ENCODE measurements at places on chromosomes 3 and 15.
A peak's percentile ranks its signal among the peaks of the same experiment; 100 is the strongest.

DNA sequence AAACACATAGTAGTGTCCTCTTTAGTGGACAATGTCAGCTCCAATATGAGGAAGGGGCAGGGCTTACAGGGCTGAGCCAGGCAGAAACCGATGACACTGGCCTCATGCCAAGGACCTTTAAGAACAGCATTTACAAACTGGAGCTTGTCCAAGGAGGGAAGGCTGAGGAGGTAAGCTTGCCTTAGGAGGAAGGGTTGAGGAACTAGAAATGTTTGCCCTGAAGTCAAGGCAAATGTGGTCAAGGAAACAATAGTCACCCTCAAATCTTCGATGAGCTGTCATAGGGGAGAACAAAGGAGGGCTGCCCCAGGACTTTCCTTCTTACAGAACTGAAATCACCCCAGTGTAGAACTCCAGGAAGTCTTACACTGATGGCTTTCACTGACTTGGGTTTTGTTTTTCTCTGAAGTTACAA is 136.4 kb downstream of the LIPC start:
- peak; percentile 74 for DNase-seq

GRCh38 chr3:38985581-38985980 is 66.2 kb downstream of the SCN11A start:
- no peak for DNase-seq

DNA sequence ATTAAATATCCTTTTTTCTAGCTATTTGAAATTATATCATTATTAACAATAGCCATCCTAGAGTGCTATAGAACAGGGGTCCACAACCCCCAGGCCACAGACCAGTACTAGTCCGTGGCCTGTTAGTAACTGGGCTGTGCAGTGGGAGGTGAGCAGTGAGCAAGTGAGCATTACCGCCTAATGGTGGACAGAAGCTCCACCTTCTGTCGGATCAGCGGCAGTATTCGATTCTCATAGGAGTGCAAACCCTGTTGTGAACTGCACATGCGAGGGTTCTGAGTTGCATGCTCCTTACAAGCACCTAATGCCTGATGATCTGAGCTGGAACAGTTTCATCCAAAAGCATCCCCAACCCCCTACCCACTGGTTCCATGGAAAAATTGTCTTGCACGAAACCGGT is 11.7 kb downstream of the CLDN16 start:
- DNase-seq, result no peak

- no peak for DNase-seq
These were observed 12.4 kb downstream of the PFN2 start for GRCh38 chr3:149958171-149958796.

DNA sequence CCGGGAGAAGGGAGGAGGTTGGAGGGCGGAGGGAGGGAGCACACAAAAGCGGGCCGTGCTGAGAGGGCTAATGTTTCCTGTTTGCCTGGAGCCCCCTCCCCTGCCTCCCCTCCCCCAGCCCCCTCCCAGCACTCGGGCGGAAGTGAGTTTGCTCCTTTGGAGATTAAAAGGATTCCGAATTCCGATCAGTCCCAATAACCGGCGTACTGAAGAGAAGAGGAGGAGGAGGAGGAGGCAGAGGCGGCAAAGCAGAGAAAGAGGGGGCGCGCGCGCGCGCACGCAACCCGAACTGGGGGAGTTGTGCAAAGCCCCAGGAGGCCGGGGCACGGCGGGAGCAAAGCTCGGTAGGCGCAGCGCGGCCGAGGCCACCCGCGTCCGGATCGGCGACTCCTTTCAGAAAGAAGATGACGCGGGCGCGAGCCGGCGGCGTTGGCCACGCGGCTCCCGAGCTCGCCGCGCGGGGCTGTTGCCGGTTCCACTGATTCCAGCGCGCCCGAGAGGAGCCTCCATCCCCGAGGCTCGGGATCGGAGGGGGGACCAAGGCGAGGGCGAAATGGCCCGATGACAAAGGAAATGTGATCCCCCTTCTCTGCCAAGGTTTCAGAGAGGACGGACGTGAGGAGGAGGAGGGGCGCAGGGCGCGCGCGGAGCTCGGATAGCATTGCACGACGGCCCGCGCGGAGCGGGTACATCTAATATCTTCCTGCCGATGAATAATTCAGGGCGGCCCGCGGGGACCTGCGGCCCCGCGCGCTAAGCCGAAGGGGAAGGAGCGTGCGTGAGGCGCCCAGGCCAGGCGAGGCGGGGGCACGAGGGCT is 1.1 kb upstream of the TRIM71 start:
- DNase-seq, result no peak

DNA sequence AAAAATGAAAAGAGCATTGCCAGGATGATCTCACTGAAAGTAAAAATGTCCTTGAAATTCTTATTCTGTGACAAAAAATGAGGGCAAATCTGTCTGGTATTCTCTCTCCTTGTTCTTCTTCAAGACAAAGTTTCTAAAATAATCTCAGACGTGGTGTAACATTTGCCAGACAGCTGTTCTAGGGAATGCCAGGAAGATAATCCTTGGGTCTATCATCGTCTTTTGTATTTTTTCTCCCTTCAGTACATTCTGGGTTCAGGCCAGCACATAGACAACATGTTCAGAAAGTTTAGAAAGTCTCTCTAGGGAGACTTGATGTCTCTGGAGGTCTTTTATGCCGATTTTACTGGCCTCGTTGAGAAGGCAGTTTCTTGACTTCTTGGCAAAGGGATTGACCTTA is 121.2 kb upstream of the HES1 start:
- DNase-seq, result no peak

- no peak for DNase-seq
These were observed 27.9 kb downstream of the PLA1A start for GRCh38 chr3:119625451-119626153.

DNA sequence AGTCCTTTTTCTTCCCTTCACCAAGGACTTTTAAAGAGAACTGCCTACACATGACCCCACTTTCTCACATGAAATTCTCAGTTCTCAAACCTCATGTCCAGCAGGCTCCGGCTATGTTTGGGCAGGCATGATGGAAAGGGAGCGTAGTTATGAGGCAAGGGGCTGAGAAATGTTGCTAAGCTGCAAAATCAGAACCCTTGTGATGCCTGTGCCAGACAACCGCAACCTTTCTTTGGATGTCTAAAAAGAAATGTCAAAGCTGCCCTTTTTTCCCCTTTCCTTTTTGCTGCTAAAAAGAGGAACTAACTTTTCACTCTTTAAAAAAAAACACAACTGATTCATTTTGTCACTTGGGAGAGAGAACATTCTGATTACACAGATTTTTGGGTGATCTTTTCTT is 19.2 kb downstream of the GNB4 start:
- DNase-seq, result no peak

GRCh38 chr15:87711026-87711425 is 545.5 kb downstream of the NTRK3 start:
- no peak for DNase-seq

- peak; percentile 71 for DNase-seq
These were observed 51.3 kb downstream of the TIPARP start for GRCh38 chr3:156725682-156726081.

- no peak for DNase-seq
These were observed 36.8 kb upstream of the NIT2 start for GRCh38 chr3:100297784-100298183.

DNA sequence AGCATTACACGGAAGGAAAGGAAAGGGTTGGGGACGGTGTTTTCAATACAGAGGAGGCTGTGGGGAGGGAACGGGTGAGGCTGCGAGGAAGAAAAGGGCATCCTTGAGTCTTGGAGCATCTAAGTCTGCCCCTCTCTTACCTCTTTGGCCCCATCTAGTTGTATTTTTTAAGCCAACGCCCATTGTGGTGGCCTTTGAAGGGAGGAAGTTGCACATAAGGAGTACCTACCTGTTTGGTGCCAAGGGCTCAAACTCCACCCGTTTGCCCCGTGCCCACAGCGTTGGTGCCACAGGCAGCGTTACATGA is 146.1 kb upstream of the UMPS start:
- no peak for DNase-seq

DNA sequence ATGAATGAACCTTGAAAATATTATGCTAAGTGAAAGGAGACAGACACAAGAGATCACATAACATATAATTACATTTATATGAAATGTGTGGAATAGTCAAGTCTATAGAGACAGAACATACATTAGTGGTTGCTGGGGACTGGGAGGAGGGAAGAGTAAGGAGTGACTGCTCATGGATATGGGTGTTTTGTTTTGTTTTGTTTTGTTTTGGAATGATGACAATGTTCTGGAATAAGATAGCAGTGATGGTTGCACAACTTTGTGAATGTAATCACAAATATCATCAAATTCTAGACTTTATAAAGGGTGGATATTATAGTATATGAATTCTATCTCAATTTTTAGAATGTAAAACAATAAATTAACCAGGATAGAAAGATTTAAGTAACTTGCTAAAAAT is 57.4 kb upstream of the PHLDB2 start:
- DNase-seq, result no peak

GRCh38 chr15:77689821-77690220 is 57.1 kb upstream of the LINGO1 start:
- no peak for DNase-seq

- no peak for DNase-seq
These were observed 609.2 kb upstream of the ZNF385D start for GRCh38 chr3:22360164-22360563.

DNA sequence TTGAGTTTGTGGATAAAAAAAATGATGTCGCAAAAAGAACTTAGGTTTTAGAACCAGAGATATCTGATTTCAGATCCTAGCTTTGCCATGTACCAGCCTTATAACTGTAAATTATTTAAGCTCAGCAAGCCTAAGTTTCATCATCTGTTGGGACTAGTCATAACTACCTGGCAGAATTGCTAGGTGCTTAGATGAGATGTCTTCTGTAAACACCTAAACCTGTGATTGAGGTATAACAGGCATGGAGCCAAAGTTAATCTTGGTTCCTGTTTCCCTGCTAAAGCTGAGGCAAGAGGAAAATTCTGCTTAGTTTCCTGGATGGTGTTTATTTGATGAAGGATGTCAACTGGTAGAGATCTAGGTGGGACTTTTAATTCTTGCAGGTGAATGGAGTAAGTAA is 331.3 kb upstream of the RBMS3 start:
- no peak for DNase-seq

DNA sequence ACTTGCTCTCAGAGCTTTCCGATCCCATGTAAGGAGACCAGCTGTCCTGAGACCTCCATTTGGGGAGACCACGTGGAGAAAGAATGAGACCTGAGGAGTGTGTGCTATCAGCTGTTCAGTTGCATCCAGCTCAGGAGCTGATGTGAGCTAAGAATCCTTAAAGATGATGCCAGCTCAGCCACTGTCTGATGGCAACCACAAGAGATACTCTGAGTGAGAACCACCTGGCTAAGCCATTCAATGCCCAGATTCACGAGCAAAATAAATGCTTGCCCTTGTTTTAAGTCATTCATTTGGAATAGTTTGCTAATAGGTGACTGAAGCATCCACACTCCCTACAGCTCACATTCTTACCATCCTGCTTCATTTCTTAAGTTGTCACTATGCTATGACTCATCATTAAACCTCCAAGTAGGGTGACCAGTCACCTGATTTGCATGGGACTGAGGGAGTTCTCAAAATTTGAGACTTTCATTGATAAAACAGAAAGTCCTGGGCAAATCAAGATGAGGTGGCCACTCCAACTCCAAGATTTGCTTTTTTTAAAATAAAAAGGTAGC is 56.4 kb downstream of the SPTSSB start:
- no peak for DNase-seq

DNA sequence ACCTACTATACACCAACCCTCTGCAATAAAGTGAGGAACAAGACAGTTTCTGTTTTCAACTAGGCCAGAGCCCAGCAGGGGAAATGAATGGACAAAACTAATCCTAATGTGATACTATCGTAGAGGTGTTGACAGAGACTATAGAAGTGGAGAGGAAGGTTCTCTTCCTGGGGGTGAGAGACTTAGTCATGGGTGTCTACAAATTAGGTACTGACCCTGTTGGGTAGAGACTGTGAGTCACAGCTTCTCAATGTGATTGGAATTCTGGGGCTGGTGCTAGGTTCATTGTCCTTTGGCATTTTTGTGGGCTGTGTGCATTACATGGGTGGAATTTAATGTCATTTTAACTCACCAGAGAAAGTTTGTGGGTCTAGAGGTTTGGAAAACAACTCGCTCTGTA is 79.3 kb downstream of the ADAMTSL3 start:
- DNase-seq, result no peak

DNA sequence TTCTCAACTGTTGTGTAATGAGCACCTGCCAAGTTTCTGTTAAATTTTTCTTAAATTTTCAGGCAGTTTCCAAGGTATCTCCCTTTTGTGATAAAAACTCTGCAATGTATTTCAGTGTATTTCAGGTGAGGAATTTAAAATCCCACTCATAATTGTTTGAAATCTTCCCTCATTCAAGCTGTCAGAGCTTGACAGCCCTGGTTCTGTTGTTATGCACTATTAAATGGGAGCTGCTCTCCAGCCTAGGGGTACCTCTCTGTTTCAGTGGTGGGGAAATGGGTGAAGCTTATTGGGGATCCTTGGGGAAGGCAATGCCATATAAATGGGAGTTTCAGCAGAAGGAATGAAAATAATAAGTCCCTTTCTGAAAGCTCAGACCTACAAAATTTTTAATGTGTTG is 178.0 kb upstream of the TMCO5A start:
- no peak for DNase-seq

- no peak for DNase-seq
These were observed 33.1 kb downstream of the HCLS1 start for GRCh38 chr3:121627622-121628021.

DNA sequence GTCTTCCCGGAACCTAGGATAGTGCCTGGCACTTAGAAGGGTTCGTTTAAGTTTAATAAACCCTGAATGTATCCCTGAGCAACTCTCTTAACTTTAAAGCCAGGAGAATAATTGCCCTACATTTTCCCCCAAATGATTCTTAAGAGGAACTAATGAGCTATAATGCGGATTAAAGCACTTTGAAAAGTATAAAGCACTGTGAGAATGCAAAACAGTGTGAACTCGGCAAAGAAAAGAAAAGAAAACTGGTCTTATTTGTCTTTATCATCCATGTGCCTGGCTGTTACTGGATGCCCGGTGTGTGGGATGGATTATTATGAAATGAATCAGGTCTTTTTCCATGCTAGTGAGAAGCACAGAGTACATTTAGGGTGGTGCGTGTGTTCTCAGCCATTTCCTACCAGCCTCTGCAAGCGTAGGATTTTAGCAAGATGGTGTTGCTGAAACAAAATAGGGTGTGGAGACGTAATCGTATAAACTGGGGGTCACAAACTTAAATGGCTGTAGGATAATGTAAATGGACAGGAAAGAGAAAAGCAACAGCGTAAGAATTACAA is 983 bp downstream of the KBTBD12 start:
- no peak for DNase-seq

DNA sequence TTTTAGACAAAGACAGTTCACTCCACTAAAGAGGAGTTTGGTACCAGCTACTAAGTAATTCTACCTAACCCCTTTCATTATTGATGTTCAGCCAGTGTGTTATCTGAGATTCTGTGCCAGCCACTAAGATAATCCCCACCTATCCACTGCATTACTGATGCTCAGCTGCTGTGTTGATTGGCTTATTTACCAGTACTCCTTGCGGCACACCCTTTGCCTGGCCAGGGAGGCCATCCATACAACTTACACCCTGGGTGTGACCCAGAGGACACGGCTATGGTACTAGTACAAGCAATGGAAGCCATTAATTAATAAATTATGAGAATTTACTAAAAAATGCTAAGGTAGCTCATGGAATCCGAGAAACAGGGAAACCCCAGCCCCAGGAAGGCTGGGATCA is 290.7 kb upstream of the CTNNB1 start:
- DNase-seq, result no peak

GRCh38 chr3:29156086-29156715 is 124.7 kb upstream of the RBMS3 start:
- no peak for DNase-seq

GRCh38 chr3:136728473-136728872 is 23.7 kb downstream of the STAG1 start:
- DNase-seq, result no peak
